ENCODE measurements at places on chromosomes 2 and 18.

- DNase-seq = no peak
Measured at GRCh38 chr2:241037498-241037897, 39.1 kb downstream of the SNED1 start.

- DNase-seq = no peak
Measured at GRCh38 chr2:7825591-7826312, 856.1 kb upstream of the ID2 start.

GRCh38 chr2:15749460-15750432, 158.1 kb downstream of the DDX1 start:
- DNase-seq = no peak

DNA sequence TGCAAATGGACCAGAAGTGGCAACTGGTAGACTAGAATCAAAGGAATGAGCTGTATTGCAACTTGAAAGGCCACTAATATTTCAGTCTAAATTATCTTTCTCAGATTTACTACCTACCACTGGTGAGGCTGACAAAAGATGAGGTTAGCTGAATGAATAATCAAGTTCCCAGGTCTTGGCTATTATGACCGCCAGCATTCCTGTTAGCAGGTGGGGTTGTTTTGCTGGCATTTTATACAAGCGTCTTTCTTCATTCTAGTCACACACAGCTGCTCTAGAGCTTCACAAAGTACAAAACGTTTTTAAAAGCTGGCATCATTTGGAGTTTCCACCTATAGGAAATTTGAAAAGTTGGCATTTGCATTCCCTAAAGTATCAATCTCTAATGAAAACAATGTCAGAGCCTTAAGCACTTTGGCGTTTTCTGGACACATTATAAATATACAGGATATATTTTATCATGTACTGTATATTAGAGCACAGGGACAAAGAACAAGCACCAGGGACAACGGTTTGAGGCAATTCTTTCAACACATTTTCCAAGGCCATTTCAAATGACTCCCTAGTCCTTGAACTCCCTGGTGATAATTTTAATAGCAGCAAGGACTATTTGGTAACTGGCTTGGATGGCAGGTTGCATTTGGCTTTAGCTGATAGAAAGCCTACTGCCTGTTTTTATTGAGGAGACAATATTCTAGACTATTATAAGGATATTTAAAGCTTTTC, 410.2 kb upstream of the CHST9 start:
- no peak for DNase-seq

GRCh38 chr2:123165616-123166015, 859.5 kb upstream of the CNTNAP5 start:
- no peak for DNase-seq

GRCh38 chr18:64097497-64097896, 51.4 kb downstream of the LINC00305 start:
- no peak for DNase-seq

GRCh38 chr2:178550352-178550751, 70.1 kb downstream of the PLEKHA3 start:
- DNase-seq = no peak

DNA sequence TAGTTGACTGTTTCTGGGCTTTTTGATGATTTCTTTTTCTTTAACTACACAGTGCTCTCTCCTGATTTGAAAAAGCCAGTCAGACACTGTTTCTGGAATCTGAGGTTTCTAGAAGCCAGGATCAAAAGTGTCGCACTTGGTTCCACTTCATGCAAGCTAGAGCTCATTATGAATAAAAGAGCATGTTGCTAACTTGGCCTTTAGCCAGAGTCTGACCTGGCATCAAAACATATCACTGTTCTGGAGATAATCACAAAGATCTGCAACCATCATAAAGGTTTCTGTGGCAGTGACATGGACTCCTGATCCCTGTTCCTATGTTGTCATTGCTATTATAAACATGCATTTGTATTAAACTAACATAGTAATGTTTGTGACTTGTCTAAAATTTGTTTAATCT, 76.1 kb upstream of the MAPRE2 start:
- no peak for DNase-seq

DNA sequence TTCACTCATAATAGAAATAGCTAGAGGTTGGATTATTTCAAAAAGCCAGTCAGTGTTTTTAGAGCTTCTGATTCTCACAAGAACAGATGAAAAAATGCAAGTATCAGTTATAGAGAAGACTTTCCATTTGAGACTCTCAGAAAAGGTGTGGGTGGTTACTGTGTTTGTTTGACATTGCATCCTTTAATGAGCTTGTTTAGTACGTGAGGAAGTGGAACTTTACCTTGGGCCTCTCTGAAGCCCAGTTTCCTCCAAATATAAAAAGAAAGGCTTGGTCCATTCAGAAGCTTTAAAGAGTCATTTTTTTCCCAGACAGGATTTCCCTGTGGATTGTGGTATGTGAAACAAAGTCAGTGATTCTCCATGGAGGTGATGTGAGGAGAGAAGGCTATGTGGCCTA, 89.9 kb upstream of the RANBP2 start:
- DNase-seq = no peak

GRCh38 chr18:77108001-77108692, 24.4 kb downstream of the MBP start:
- no peak for DNase-seq

- DNase-seq = peak; percentile 40
Measured at GRCh38 chr18:49447810-49448745, 12.4 kb downstream of the DYM start.

- no peak for DNase-seq
Measured at GRCh38 chr18:55541571-55541970, 46.4 kb downstream of the TCF4 start.

DNA sequence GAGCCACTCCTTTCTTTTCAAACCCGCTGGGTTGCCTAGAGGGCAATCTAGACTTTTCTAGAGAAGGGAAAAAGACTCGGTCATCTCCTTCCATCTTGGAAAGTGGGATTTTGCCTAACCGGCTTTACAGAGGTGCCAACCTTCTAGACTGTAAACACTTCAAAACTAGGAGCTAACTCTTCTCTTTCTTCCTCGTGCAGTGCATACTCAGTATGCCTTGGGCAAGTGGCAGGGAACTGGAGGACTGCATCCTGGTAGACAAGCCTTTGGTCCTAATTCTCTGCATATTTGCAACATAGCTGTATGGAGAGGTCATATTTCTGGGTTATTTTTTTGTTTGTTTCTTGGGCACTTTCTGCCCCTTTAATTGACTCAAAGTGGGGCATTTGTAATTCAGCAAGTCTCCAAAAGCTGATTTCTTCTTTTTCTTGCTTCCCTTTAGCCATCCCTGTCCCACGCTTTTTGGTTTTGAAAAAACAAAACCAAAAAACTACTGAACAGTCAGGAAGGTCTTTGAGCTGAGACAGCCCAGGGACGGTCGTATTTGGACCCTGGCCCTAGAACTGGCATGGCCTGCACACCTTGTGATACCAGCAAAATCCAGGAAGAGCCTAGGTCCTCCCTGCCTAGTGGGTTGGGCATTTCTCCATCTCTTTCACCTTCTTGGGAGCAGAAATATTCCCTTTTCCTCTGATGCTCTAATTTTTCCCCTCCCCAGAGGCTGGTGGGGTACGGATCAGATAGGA, 5.8 kb upstream of the GATA6 start:
- DNase-seq = no peak

DNA sequence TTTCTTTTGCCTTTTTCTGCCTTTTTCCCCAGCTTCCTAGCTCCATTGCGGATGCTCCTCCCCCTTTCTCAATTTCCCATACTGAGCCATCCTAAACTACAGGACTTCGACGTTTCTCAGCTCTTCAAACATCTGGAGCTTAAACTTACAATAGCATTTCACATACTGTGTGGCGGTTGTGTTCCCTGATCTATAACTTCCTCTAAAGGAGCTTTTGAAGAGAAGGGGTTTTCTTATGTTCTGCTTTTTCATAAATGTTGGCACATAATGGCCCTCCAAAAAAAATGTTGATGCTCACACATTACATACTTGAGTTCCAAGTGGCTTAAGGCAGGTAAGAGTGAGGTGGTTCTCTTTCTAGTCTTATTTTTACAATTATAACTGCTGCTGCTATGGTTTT, 87.4 kb downstream of the RNF144A start:
- DNase-seq = no peak

DNA sequence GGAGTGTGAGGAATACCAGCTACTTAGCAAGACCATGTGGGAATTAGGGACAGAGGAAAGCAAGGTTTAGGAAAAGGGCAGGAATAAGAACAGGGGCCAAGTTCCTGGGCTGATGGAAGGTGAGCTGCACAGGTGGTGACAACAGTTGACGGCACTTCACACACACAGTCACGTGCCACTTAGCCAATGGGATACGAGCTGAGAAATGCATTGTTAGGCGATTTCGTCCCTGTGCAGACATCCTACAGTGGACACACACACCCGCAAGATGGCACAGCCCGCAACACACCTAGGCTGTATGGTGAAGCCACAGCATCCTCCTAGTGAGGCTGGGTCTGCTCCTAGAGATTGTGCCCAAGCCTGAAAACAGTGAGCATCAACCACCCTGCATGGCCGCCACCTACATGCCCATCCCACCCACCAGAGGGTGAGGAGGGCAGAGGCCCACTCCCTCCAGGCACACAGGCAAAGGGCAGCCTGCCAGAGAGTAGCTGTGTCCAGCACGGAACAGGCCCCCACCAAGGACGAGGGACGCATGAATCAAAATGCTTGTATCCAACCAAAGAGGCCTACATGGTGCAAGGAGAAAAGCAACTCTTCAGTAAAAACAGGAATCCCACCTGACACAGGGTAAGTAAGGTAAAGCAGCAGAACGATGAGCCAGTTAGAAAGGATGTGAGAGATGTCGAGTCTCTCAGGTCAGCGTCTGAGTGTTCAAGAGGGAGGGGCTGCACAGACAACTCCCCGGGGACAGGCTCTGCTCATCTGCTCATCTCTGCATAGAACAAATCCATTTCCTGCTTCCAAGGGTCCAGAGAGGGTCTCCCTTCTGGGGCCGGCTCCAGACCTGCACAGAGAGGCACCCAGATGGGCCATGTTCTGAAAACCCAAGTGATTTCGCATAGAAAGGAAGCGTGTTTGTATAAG, 51.3 kb downstream of the ZNF516 start:
- DNase-seq = no peak

Data from nephron progenitor cell (in vitro differentiated cells).